ENCODE measurements at places on chromosomes 13 and 19.
A peak's percentile ranks its signal among the peaks of the same experiment; 100 is the strongest.

DNA sequence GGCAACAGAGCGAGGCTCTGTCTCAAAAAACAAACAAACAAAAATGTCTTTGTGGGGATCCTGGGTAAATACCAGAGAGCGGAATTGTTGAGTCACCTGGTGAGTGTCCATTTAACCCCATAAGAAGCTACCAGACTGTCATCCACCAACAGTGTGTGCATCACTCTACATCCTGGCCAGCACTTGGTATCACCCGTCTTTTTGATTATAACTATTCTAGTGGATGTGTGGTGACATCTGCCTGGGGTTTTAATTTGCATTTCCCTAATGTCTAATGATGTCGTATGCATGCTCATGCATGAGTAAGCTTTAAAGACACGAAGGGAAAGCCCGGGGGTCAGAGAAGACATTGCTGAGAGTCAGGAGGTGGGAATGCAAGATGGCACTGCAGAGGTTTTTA lies 126.7 kb upstream of the MRI1 start:
- no peak for DNase-seq

DNA sequence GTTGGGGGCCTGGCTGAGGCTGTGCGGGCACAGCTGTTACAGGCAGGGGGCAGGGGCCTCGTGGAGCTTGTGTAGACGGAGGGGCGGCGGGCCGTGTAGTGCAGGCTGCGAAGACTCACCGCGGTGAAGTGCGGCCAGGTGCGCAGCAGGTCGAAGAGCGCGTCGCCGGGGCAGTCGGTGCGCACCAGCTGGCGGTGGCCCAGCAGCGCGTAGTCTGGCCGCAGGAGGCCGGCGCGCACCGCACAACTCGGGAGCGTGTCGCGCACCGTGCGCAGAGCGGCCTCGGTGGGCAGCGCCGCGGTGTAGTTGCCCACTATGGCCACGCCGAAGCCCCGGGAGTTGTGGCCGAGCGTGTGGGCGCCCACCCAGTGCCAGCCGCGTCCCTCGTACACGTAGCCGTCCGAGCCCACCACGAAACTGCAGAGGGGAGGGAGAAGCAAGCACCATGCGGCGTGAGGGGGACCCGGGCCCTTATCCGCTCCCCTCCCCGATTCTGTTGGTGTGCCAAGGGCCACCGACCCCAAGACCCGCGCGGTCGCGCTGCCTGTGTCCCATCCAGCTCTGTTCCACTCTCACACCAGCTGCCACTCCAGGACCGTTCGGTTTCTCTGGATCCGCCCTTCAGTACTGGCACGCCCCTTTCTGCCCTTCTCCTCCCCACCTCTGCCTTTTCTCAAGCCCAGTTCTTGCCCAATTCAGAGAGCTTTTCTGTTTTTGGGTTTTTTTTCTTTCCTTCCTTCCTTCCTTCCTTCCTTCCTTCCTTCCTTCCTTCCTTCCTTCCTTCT lies 5.4 kb upstream of the RASAL3 start:
- DNase-seq = peak; percentile 34

DNA sequence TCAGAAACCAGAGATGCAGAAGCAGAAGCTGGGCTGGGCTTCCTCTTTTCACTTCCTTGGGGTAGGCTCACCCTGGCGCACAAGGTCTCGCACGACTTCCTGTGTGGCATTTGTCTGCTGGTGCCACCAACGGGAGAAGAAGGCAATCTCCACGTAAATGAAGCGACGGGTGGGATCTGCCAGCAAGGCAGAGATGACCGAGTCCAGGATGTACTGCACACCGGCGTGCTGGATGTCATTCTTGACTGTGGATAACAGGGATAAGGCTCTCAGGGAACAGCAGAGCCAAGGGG lies 1.3 kb downstream of the MAN2B1 start:
- DNase-seq = peak; percentile 51

DNA sequence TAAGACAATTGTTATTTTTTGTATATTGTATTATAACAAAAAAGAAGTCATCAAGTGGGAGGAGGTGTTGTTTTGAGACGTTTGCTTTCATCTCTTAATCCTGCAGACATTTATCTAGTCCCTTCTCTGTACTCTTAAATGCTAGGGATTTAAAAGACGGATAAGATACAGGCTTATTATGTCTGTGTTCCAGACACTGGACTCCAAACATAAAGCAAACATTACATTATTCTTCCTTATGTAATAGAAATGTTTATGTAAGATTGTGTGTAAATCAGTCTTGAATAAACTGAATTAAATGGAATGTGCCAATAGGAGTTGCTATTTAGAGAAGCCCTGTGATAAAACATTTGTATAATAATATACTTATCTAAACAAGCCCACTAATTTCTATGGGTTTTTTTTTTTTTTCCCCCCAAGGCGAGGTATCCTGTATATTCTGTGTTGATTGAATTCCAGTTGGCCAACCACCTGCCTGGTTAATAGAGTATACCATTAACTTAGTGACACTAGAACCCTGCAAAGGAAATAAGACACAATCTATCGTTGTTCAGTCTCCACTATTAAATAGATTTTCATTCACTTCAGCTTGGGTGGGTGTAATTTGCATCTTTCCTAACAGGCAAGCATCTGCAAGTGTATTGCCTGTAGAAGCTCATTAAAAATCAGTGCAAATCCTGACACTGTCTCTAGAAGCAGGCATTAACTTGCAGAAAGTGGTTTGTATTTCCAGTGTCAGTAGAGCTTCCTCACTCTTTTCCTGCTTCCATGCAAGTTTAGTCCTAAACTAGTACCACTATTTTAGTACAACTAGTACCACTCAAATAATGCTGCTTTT lies 69.0 kb downstream of the LRCH1 start:
- no peak for DNase-seq

- no peak for DNase-seq
Measured at GRCh38 chr13:40179445-40180281, 486.8 kb downstream of the FOXO1 start.

DNA sequence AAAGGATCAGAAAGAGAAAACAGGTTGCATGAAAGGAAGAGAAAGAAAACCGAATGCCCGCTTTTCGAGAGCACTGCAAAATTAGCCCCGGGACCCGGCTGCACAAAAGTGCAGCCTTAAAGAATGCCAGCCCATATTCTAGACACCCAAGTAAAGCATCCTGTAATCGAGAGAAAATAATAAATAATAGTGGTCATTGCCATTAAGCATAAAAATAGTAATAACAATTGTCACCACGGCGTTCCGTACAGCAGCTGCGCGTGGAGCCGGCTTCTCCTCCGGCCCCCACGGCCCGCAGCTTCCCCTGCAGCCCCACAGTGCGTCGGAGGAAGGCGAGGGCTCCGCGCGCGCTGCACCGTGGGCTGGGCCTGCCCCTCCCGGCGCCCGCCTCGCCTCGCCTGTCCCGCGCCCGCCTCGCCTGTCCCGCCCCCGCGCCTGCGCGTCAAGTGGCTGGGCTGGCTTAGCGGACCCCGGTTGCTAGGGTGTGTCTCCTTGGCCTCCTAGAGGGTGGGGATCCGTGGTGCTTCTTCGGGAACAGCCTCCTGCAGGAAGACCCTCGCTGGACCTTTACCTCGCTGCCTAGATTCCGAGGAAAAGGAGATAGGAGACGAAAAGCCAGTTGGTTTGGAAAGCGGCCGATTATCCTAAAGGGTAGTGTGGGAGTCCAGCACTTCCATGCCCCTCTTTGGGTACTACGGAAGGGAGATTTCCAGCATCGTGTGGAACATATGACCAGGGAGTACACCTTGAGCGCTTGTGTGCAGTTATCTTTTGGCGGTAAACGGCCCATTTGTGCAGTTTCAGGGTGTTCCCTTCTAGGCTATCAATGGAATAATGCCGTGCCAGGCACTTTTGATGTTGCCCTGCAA lies at the start of gene LRRC63:
LRRC63 (plus strand) TSS at position 446 of the 869 bp plus-strand sequence. CDS start 1,107 bp downstream, outside the sequence.
- DNase-seq = peak; percentile 84

DNA sequence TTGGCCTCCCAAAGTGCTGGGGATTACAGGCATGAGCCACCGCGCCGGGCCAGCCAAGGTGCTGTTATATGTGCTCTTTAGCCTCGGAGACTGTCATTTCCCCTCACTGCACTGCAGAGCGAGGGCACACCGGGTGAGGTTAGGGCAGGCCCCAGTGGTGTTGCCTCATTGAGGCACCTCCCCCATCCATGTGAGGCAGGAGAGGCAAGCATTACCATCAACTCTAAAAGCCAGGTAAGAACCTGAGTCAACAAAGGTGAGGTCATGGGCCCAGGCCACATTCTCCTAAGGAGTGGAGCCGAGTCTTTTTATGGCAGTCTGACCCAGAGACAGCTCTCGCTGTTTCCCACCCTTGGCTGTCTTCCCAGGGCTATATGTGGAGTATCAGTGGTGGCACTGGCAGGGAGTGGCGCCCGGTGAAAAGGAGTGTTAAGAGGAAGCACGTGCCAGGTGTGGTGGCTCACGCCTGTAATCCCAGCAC lies 10.9 kb downstream of the B3GNT8 start:
- no peak for DNase-seq

DNA sequence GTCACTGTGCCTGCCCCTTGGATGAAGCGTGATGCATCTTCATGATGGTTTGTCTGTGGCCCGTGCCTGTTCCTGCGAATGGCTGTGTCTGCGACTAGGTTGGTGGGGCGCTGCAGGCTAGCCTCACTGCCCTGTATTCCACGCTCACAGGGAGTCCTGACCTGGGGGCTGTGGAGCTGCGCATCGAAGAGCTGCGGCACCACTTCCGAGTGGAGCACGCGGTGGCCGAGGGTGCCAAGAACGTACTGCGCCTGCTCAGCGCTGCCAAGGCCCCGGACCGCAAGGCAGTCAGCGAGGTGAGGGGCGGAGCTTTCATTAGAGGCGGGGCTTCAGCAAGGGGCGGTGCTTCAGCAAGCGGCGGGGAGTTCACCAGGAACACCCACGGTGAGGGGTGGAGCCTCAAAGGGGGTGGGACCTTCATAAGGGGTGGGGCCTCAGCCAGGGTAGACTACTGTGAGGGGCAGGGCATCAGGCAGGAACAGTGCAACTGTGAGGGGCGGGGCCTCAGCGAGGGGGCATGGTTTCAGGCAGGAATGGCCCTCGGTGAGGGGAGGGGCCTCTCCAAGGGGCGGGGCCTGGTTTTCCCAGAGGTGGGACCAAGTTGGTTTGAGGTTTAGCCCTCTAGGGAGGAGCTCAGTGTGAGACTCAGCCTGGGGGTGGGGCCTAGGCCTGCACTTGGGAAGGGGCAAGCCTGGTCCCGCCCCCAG lies 17.2 kb downstream of the PKN1 start:
- peak; percentile 69 for DNase-seq

- no peak for DNase-seq
Measured at GRCh38 chr13:27034678-27035111, 136.9 kb downstream of the USP12 start.

- peak; percentile 64 for DNase-seq
Measured at GRCh38 chr19:4803736-4804695, 12.5 kb downstream of the FEM1A start.

DNA sequence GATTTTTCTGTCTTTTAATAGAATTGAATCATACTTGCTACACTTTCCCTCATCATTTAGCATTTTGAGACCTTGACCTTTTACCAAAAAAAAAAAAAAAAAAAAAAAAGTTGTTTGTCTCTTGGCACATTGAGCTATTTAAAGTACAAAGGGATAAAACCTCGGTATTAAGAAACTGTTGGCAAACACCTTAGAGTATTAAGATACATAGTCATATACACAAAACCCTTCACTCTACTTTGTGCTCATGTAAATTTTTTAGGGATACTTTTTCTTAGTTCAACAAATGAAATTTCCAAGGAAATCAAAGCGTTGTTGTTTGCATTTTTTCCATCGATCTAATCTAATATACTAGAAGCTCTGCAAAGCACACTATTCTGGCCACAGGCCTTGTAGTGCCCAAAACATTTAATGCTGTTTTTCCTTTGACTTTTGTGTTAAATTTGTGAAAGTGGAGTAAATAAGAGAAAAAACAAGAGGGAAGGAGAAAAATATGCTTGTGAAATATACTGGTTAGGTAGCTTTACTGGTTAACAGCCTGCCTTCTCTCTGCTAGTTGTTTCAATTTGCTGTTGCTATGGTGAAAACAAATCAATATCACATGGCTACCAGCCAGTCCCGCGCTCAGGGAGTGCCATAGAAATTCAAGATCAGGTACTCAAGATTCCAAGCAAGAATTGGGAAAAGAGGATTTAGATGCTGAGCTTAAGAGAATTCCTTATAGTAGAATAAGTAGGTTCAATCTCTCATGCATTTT lies 2.6 kb downstream of the MBNL2 start:
- DNase-seq = peak; percentile 35

- DNase-seq = no peak
Measured at GRCh38 chr19:46063201-46063600, 22.4 kb upstream of the IGFL4 start.

DNA sequence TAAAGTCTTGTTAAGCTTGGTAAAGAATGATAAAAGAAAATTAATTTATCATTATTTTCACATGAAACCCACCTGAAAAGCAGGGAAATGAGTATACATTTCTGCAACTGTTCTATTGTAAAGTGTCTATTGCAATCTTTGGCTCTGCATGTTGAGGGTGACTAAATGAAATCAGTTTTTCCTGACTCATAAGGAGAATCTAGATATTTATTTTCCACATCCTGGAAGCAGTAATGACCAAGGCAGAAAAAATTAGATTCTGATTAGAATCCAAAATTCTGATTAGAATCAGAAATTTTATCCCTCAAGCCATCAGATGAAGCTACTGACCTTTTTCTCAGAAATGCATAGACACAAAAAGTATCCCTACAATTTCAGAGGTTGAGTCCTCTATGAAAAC lies 178.4 kb downstream of the MYO16 start:
- no peak for DNase-seq

DNA sequence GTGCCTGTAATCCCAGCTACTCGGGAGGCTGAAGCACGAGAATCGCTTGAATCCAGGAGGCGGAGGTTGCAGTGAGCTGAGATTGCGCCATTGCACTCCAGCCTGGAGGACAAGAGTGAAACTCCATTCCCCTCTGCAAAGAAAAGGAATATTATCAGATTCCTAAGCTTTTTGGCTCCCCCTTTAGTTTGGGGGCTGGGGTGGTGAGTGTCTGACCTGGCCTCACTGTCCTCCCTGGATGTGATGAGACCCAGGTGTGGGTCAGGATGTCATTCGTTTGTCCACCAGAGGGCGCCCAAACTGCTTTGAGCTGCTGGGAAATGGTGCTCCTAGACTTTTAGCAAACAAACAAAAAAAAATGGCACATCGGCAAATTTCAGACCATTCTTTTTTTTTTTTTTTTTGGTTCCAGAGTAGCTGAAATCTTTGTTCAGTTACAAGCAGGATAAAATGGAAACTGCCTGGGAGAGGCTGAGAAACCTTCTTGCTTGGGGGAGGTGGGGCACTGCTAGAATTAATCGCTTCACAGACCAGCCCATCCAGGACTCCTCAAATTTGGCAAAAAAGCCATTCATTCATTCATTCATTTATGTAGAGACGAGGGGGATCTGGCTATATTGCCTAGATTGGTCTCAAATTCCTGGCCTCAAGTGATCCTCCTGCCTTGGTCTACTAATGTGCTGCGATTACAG lies 29.4 kb downstream of the SPC24 start:
- DNase-seq = peak; percentile 75

- DNase-seq = no peak
Measured at GRCh38 chr13:41460930-41461329, 3.6 kb downstream of the RGCC start.

DNA sequence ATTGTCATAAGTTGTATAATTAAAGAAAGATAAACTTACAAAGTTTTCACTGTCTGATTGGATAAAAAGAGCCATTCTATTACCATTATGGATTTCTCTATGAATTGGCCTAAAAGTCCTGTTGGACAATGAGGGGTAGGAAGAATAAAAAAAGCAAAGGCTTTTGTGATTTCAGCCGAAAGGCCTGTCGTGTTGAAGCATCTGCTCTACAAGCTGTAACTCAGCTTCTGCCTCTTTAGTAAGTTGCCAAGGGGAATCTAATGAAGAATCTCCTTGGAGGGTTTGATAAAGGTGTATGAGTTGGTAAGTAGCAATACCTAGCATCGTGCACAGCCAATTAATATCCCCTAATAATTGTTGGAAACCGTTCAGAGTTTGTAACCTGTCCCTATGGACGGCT lies 25.2 kb upstream of the ERVV-1 start:
- DNase-seq = no peak

Data from activated naive CD4-positive, alpha-beta T cell treated with Interleukin-2 at 50 U/mL for 16 hours (primary cell).